ENCODE measurements at places on chromosomes 2 and 18.
A peak's percentile ranks its signal among the peaks of the same experiment; 100 is the strongest.

DNA sequence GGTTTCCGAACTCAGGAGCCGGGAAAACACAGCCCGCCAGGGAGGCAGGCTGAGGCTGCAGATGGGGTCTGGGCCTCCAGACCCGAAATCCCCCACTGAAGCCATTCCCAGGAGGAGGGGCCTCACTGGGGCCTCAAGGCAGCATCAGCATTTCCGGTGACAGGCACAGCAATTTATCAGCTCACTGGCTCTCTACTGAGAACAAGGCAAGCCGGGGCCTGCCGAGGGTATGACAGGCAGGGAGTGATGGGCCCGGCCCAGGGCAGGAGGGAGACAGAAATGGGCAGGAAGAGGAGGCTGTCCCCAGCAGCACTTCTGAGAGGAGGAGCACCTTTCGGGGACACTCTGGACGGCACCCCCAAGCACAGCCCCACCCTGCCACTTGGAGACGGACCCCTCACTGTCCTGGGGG, 12.5 kb downstream of the SDC1 start:
- DNase-seq = no peak

DNA sequence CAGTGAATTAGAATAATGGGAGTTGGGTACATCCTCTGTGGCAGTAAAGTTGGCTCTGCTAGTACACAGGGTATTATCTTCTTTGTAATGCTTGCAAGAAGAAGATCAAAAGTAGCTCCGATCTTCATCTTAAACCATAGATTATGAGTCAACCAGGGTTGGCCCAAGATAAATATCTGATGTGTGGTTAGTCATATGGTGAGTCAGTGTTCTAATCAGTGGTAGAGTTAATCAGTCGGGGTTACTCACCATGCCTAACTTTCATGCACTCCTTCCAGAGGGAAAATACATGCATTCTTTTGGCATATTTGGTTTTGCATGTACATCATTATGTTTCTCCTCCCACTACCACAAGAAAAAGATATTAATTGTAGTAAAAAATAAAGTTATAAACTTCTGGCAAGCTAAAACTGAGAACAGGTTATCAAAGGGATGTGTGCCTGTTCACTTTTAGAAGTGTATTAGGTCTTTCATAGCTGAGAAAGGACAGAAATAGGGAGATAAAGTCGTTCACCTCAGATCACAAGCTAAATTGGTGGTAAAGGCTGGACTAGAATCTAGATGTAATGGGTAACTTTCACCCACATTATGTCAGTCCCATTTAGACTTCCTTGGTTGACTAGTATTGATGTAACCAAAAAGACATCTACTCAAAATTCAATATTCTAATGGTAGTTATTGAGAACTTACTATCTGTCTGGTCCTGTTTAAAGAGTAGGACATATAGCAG, 684.4 kb downstream of the IRS1 start:
- no peak for DNase-seq

- peak; percentile 14 for DNase-seq
These were observed 20.0 kb downstream of the SETBP1 start for GRCh38 chr18:44700652-44701051.

DNA sequence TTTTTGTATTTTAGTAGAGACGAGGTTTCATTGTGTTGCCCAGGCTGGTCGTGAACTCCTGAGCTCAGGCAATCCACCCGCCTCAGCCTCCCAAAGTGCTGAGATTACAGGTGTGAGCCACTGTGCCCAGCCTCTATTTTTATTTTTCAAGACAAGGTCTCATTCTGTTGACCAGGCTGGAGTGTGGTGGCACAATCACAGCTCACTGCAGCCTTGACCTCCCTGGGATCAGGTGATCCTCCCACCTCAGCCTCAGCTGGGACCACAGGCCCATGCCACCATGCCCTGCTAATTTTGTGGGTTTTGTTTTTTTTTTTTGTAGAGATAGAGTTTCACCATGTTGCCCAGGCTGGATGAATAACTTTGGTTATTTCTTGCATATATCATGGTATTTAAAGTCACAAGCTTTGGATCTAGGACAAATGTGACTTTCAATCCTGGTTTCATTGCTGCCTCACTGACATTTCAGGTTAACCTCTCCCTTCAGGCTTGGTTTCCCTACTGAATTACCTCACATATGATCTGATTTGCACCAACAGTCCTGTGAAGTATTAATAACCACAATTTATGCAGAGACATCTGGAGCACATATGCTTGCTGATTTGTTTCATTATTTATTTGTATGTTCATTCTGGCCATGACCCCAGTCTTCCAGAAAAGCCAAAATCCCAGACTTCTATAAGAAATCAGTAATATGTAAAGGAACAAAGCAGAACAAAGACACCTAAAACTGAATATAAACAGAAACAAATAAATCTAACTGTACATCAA, 17.5 kb upstream of the RAB31 start:
- no peak for DNase-seq

DNA sequence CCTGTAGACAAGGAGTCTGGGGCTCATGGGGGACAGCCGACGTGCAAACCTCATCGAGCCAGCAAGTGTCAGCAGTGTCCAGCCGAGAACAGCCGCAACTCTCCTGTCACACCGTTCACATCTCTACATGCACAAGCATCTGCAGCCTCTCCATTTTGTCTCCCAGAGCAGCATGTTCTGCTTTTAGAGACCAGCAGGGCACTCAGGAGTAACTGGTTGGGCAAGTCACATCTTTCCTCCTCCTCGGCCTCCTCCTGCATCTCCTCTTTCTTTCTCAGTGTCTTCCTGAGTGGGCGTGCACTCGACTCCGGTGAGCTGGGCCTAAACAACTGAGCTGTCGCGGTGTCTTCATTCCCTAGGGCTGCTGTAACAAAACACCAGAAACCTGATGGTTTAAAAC, 249.9 kb downstream of the SH3BP4 start:
- no peak for DNase-seq

GRCh38 chr2:182826064-182826463, 40.4 kb downstream of the FRZB start:
- no peak for DNase-seq

DNA sequence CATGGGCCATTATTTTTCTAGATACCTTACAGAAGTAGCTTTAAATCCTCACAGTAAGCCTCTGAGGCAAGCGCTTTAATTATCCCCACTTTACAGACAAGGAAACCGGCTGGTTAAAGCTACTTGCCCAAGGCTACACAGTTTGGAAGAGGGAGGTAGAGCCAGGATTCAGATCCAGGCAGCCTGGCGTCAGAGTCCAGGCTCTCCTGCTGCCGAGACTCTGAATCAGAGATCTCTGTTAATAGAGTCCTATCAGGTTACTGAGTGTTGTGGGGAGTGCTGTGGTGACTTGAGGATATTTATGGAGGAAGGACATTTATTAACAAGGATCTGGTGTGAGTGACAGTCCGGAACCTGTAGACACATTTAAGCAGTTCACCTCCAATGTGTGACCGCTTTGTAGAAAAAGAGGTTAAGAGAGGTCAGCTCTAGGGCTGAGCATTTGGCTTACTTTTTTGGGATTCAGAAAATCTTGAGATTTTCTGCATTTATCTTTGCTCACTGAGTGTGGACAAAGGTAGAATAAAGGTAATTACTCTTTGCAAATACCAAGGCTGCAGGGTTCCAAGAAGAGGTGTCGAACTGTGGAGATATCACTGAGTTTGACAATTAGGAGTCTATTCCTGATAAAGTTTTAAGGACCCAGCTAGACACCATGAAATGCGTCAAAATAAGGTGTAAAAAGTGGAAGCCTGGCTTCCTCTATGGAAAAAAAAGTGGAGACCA, 1.6 kb upstream of the CEP192 start:
- no peak for DNase-seq

- no peak for DNase-seq
These were observed 53.8 kb upstream of the ALPP start for GRCh38 chr2:232324778-232325177.

- DNase-seq = no peak
These were observed 32.4 kb upstream of the IL1R1 start for GRCh38 chr2:102110171-102110570.

DNA sequence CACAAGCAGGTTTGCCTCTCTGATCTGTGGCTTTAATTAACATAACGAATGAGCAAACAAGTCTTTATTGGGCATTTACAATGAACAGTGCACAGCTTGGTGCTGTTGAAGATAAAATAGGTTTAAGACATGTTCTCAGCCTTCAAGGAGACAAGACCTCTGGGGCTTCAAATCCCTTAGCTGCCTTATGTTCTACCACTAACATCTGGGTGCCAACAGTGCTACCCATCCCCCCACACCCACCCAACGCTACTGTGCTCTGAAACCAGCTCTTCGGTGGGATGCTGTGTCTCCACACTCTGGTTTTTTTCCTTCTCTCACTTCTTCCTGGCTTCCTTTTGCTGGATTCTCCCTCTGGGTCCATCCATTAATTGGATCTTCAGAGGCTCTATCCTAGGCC, 14.1 kb upstream of the B3GNT2 start:
- no peak for DNase-seq

GRCh38 chr2:54757500-54757899, 34.0 kb downstream of the EML6 start:
- no peak for DNase-seq

DNA sequence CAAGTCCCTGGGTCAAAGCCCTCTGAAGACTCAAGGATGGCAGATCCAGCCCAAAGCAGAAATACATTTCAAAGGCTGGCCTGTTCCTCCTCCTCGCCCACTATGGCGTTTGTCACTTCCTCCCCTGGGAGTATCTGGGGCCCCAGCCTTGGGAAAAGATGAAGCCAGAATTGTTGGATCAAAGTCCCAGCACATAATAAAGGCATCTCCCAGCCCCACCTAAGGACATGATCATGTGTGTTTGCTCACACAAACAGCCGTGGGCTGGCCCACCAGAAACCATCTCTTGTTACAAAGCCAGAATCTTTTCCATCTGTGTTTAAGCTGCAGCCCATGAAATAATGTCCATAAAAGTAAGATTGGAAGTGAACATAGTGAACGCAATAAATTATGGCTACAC, 50.1 kb upstream of the HAAO start:
- DNase-seq = no peak

GRCh38 chr2:164542581-164543021, 78.7 kb downstream of the GRB14 start:
- no peak for DNase-seq

DNA sequence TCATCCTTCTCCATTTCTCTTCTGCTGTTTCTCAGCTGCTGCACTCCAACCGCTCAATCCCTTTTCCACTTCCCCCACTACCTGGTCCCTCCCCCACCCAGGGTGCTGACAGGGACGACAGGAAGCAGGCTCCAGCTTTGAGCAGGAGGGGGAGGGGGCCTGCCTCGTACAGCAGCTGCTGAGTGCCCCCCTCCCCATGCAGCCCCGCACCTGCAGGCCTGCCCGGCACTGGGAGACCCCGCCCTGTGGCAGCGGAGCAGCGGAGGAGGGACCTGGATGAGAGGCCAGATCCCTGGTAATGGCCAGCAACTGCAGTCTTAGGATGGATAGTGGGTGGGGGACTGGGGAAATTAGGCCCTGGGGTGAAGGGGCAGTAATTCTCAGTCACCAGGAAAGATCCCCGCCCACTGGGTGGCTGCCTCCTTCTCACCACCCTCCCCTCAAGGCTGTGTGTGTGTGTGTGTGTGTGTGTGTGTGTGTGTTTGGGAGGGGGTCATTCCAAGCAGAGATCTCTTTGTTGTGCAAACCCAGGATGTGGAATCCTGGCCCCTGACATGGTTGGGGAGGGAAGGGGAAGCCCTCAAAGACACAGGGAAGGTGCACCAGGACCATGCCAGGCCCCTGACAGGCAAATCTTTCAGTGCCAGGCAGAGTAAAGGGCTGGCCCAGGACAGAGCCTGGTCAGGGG, 6.8 kb upstream of the CRYBA2 start:
- DNase-seq = no peak

DNA sequence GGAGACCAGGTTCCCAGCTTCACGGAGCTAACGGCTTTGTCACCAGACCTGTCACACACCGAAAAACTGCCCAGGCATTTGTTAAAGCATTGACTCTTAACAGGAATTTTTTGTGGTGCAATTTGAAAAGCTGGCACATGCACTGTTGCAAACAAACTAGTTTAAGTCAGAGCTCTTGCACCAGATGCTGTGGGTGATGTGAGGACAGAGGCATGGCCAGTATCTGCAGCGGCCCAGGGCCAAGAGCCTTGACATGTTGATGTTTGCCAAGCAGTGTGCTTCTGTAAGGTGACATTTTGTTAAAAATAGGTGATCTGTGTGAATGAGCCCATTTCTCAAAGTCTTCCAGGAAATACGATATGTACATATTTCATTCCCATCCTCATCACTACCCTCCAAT, 142.5 kb downstream of the MTCL1 start:
- DNase-seq = no peak

DNA sequence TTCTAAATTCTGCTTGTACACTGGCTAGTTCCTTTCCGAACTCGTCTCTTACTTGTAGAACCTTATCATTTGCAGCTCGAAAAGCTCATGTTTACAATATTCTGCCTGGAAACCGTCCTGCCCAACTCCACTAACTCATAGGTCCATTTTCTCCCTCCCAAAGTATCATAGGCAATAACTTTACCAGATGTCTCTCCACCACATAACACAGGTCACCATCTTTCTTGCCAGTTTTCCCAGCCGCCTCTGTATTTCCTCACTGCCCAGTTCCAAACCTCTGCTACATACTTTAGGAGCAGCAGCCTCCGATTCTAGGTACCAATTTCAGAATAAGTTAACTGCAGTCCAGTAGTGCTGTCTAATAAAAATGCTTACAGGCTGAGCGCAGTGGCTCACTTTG, 259.5 kb downstream of the GLI2 start:
- DNase-seq = no peak
